ENCODE measurements at places on chromosomes 16 and 17.
A peak's percentile ranks its signal among the peaks of the same experiment; 100 is the strongest.

DNA sequence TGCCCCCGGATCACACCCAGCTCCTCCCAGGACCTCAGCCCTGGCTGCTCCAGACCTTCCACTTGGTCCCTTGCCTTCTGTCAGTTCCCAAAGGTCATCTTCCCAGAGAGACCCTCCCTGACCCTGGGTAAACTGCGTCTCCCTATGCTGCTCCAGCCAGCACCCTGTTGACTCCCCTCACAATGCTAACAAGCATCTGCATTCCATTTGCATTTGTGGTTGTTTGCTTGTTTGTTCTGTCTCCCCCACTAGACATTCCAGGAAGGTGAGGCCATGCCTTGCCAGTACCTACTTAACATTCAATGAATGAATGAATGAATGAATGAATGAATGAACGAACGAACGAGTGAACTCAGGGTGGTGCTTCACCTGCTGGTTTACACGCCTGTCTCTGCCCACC is 171.2 kb downstream of the WSCD1 start:
- DNase-seq = no peak

- DNase-seq = peak; percentile 86
These were observed 11.8 kb upstream of the GAS7 start for GRCh38 chr17:10210151-10210574.

- DNase-seq = no peak
These were observed 2.0 kb downstream of the P4HB start for GRCh38 chr17:81858170-81858966.

GRCh38 chr17:48860034-48860433 is 29.2 kb downstream of the CALCOCO2 start:
- DNase-seq = no peak

- peak; percentile 70 for DNase-seq
These were observed 1.8 kb upstream of the RARA start for GRCh38 chr17:40307001-40307730.

DNA sequence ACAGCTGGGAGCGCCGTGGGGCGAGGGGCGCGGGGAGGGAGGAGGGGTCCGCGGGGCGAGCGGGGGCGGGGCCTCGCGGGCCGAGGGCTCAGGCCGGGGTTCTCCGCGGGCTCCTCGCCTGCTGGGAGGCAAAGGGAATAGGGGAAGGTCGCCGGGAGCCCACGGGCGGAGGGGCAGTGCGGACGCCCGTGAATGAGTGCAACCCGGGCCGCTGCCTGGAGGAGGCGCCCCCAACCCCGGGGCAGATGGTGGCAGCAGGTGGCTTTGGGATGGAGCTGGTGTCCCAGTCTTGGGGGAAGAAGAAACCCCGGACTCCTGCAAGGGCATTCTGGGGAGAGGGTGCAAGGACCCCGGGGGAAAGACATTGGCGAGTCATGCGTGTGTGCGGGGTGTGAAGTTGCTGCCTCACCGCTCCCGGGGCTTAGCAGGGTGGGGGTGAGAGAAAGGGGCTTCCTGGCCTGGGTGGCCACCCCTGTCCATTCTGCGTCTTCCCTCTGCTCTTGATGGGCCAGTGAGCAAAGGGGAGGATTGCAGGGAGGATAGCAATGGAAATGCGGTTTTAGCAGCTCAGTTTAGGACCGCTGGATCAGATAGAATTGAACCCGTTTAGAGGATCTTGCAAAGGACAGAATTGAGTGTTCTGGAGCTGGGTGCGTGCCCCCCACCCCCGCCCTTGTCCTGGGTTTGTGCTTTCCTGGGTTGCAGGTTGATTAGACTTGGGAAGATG is 526 bp downstream of the KIAA0513 start:
- no peak for DNase-seq

- no peak for DNase-seq
These were observed 153.0 kb upstream of the RBL2 start for GRCh38 chr16:53281280-53281679.

DNA sequence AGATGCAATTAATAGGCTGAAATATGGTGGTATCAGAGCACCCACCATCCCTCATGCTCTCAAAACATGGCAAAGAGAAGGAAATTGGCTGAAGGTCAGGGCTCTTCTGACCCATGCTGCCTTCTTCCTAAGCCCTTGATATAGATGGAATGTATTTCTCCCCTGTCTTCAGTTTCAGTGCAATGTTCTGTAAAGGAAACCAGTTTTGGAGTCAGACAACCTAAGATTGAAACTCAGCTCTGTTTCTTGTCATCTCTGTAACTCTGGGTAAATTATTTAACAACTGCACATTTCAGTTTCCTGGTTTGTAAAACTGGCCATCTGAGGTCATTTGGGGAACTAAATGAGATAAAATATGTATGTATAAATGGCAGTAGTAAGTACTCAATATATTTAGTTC is 243.9 kb downstream of the CA10 start:
- no peak for DNase-seq

DNA sequence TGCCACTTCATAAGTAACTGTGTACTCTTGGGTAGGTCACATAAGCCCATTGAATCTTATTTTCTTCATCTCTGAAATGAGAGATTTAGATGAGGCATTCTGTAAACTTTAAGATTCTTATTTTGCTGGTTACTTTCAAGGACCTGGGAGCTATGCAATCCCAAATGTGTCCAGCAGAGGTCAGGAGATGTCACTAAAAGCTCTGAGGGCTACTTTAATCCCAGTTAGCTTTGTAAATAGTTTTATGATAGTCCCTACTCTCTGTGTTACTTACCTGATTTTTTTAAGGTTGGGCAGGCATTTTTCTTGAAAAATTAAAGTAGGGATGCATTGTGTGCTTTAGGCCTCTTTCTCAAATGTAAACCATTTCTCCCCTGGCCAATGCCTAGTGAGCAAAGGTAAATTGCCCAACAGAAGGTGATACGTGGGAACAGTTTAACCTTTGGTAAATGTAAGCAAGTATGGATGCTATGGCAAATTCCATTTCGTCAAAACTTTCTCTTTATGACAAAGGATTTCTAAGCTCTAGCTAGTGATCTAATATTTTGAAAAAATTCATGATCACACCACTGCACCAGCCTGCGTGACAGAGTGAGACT is 57.1 kb upstream of the WSB1 start:
- peak; percentile 63 for DNase-seq

DNA sequence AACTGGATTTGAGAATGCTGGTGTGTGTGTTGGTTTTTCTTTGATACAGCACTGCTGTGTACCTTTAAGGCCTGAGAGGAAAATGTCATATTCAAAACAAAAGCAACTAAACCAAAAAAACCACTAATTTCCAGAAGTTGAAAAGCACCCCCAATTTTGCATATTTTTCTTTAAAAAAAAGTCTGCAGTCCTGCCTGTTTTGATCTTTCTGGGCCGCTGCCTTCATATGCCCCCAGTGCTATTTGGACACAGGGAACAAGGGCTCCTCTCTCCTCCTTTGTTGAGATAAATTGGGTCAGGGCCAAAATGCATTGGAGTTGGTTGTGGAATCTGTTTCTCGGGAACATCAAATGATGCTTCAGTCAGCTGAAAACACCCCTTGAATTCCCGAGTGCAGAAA is 26.9 kb downstream of the GPT2 start:
- DNase-seq = no peak

DNA sequence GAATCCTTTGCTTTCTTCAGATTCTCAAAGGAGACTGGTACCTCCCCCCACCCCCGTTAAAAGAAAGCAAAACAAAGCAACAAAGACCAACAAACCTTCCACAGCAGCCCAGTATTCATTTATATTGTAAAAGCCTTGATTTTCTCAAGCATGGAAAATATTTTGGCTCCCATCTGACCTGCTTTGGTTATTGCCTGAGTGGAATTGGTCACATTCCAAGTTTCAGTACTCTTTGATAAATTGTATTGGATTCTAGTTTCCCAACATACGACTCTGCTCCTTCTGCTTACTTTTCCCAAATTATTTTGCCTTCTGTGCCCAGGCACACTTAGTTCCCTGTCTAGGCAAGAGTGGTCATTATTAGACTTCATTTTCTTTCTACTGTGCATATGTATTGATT is 1.3 kb downstream of the ABCC11 start:
- no peak for DNase-seq

DNA sequence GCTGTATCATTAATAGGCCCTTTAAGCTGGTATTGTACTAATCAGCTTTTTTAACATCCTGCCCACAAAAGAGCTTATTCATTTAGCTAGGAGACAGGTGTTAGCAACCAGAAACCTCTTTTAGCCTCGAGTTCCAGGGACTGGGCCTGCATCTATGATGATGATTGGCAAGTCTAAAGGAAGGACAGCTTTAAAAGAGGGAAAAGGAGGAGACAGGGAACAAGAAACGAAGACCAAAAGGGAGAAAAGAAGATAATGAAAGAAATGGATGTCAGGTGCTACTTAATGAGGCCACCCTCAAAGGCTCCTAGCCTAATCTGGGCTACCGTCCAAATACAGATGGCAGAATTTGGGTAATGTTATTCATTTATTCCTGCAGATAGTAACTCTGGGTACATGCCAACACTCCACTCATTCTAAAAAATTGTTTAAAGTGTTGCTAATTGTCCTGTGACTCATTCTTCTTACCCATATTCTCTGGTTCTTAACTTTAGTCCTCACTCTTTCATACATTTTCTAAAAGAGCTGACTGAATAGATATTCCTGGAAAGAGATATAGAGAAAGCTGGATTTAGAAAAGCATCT is 18.7 kb upstream of the RFFL start:
- DNase-seq = no peak

GRCh38 chr17:74532115-74532514 is 840 bp upstream of the CD300LB start:
- DNase-seq = no peak

DNA sequence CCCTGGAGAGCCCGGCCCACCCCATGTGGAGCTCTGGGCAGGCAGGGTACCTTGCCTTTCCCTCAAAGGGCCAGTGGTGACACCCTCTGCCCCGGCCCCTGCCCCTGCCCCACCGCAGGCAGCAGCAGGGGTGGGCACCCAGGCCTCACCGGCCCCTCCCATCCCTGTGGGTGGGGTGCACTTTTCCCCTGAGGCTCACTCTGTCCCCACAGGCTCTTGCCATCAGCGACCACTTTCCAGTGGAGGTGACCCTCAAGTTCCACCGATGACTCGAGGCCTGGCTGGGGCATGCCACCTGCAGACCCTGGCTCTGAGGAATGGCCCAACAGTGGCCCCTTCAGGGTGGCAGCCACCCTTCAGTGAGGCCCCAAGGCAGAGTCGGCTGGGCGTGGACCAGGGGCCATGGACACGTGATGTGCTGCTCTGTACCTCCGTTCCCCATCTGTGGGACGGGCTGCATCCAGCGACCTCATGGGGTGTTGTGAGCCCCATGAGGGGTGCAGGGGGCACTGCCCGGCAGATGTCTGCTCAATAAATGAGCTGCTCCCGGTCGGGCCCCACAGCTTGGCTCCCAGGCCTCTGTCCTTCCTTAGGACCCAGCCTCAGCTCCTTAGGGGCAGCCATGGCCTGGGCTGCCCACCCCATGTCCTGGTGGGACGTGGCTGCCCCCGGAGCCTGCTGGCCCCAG is 2.0 kb downstream of the DNASE1L2 start:
- no peak for DNase-seq

- DNase-seq = no peak
These were observed 1.2 kb upstream of the DLX4 start for GRCh38 chr17:49967621-49968404.

DNA sequence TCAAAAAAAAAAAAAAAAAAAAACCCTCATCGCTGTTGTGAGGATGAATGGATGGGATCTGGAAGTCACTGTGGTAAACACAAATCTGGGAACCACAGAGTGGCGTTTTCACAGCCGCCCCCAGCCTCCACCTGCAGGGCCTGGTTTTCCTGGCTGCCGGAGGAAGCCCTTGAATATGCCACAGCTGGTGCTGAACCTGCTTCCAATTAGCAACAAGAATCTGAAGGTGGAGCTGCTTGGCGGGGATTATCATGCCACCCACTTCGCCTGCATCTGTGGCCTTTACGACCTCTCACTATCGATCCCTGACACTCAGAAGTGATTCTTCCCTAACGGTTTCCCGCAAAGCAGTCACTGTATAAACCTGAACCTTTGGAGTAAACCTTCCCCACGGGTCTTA is 16.1 kb downstream of the MRM3 start:
- DNase-seq = no peak
